Heart left ventricle (tissue), 16 donors: ENCODE measurements at places on chromosomes 5 and 9. TPM values are rescaled to one million over a fixed set of nuclear protein-coding genes. Genes with fewer than 3 reads are reported as not detected.
A peak's percentile ranks its signal among the peaks of the same experiment; 100 is the strongest.

Gene NUTM2G
- not detected for total RNA-seq

DNA sequence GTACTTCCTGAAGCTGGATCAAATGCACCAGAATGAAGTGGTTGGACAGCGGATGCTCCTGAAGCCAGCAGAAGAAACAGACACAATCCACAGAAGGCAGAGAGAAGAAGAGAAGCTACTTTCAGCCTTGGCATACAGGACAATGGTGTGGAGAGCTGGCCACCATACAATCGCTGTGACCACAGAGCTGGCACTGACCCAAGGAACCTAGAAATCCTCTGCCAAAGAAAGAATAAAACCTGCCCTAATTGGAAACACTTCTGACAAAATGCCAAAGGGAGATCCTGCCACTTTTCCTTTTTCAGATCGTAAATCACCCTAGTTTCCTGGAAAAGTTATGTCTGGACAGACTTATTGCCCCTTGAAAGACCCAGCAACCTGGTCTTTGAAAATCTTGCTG, 77.8 kb downstream of the BAAT start:
- DNase-seq = no peak

DNA sequence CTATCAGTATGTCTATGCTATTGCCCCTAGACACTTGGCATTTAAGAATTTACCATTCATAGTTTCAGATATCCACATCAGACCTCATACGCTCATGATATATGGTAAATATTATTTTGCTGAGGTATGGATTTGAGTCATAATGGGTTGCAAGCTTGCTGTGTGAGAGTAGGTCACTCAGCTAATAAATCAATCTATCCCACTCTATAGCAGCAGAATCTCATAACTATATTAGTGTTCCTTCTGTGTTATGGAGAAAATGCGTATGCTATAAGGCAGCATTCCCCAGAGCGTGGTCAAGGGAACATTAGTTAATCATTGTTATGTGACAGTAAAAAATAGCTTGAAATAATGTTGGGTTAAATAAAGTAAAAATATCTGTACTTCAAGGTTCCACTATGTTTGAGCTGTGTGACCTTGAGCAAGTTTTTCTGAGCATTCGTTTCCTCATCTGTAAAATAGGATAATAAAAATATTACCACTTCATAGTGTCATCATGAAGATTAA, 7.7 kb downstream of the TRIM32 start:
- DNase-seq = no peak

GRCh38 chr5:133298447-133298846, 246.6 kb downstream of the HSPA4 start:
- DNase-seq = no peak

GRCh38 chr5:16888694-16889124, 47.4 kb downstream of the MYO10 start:
- no peak for DNase-seq

GRCh38 chr5:93741136-93741811, at the start of gene POU5F2:
POU5F2 (minus strand) TSS chr5:93741600; CDS start chr5:93741563, 37 bp downstream.
- peak; percentile 17 for DNase-seq

DNA sequence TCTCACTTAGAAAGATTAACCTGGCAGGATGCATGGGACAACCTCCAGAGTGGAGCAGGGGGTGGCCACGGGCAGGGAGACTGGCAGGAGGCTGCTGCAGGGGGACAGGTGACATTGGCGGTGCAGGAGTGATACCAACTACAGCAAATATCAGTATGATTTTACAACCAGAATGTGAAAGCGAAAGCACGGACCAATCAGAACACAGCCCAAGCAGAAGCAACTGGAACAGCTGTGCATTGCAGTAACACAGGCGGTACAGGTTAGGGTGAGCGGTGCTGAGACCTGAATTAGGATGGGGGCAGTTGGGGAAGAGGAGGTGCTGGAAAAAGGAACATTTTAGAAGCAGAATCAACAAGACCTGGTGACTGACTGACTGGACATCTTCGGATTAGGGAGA, 29.3 kb downstream of the POLR1E start:
- no peak for DNase-seq

- no peak for DNase-seq
Measured at GRCh38 chr9:14320271-14321181, 6.6 kb upstream of the NFIB start.

DNA sequence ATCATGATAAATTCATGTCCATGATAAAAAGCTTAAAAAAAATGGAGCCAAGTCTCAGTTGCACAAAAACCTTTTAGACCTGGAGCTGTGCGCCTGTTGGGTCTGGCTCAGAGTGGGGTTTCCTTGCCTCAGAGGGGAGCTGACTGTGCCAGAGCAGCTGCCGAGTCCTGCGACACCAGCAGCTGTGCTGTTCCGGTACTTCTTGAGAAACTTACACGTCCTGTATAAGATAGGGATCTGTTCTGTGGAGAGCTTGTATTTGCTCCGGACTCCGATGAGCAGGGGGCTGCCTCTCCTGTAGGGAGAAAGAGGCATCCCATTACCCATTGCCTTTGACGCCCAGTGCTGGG, 28.6 kb downstream of the GFPT2 start:
- DNase-seq = no peak

Gene DDX4
- total RNA-seq = not detected

DNA sequence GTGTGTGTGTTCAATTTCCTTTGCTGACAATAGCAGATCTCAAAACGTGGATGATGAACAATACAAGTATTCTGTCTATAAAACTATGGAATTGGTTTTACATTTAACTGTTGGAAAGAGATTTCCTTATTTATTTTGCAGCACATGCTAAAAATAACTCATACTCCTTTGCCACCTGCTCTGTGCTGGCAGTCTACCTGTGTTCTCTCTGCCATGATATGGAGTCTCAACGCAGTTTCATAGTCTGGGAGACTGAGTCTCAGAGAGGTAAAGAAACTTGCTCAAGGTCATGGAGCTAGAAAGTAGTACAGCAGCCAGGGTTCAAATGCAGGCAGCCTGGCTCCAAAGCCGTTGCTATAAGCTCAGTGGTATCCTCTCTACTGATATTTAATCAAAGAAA, 466.0 kb upstream of the DAP start:
- DNase-seq = no peak

Gene TMEFF1
- total RNA-seq = not detected

GRCh38 chr5:14136228-14136627, 6.9 kb upstream of the TRIO start:
- DNase-seq = no peak

DNA sequence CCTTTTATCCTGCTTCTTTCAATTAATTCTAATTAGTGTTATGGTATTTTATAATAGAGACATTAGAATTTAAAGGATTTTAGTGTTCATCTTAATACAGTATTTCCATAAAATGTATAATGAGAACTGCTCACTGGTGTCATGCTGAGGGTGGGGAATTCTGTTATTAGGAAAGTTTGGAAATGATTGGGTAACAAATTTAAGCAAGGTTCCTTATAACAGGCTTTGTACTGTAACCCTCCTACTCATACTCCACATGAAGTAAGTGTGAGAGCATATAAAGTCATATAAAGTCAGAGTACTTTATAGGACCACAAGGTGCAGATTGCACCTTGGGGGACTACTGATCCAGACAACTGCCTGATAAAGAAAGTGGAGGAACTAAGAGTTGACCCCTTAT, 42.2 kb downstream of the SV2C start:
- no peak for DNase-seq

- DNase-seq = no peak
Measured at GRCh38 chr9:123036893-123037545, 3.6 kb downstream of the GPR21 start.

Gene WDR38
- total RNA-seq = not detected

- DNase-seq = no peak
Measured at GRCh38 chr5:3230941-3231340, 364.7 kb upstream of the IRX1 start.
